Stimulated activated CD4-positive, alpha-beta T cell treated with anti-CD3 and anti-CD28 coated beads, Interleukin-1b, Interleukin-23, amount 100 ng/mL, for 1 hour (primary cell): ENCODE measurements at places on chromosomes 1 and 21.

- no peak for DNase-seq
Measured at GRCh38 chr21:38850277-38850951, 44.7 kb downstream of the ETS2 start.

DNA sequence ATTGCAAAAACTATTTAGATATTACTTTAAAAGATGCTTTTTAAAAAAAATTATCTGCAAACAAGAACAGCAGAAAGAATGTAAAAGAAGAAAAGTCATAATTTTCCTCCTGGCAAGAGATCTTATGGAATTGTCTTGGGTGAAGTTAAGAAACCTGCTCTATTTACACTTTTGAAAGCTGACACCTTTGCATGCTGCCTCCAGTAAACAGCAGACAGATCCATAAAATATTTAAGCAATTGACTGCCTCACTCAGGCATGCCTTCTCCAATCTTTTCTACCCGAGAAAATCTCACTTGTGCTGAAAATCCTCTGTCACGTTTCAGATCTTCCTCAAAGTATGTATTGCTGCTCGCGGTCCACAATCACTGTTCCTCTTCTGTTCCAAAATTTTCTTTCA is 107.9 kb upstream of the ZP4 start:
- no peak for DNase-seq

GRCh38 chr1:119186471-119186870 is 46.0 kb upstream of the WARS2 start:
- DNase-seq, result no peak

GRCh38 chr1:46041974-46042373 is 90.5 kb downstream of the PIK3R3 start:
- no peak for DNase-seq

DNA sequence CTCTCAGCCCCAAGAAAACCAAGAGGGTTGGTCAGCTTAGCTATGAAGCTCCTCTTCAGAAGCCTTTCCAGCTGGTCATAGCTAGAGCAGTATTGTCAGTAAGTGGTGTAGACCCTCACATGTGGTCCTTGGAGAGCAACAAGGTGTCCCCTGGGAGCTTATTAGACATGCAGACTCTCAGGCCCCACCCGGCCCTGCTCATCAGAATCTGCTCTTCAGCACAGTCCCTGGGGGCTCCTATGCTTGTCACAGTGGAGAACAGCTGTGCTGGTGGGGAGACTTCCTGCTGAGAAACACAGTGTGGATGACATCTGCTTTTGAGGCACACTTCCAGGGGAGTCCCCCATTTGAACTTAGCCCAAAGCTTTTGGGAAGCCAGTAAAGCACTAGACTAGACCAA is 21.9 kb upstream of the NEK2 start:
- DNase-seq, result no peak

DNA sequence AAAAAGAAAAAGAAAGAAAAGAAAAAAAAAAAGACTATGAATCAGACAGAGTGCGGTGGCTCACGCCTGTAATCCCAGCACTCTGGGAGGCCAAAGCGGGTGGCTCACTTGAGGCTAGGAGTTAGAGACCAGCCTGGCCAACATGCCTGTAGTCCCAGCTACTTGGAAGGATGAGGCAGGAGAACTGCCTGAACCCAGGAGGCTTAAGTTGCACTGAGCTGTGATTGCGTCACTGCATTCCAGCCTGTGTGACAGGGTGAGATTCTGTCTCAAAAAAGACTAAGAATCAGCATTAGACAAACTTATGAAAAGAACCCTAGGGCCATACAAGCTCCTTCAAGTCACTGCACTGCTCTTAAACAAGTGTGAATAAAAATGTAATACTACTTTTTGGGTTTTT is 16.9 kb downstream of the PSMB4 start:
- DNase-seq, result no peak

DNA sequence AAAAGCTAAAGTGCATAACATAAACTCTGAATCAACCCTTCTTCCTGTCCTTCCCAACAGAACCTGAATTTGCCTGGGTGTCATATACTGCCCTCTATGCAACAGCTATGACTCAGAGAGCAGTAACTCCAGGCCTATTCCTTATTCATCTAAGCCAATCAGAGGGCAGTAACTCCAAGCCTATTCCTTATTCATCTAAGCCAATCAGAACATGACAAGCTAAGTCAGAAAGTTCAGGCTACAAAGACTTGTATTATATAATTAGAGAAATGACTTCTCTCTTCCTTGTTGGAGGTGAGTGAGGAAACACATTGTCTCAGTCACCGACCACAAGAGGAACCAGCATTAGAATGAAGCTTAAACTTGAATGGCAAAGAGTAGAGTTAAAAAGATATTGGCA is 26.2 kb upstream of the TADA1 start:
- DNase-seq, result no peak

GRCh38 chr1:12069623-12070244 is 6.6 kb downstream of the TNFRSF8 start:
- no peak for DNase-seq

- no peak for DNase-seq
Measured at GRCh38 chr1:207815913-207816291, 64.0 kb downstream of the CD46 start.

DNA sequence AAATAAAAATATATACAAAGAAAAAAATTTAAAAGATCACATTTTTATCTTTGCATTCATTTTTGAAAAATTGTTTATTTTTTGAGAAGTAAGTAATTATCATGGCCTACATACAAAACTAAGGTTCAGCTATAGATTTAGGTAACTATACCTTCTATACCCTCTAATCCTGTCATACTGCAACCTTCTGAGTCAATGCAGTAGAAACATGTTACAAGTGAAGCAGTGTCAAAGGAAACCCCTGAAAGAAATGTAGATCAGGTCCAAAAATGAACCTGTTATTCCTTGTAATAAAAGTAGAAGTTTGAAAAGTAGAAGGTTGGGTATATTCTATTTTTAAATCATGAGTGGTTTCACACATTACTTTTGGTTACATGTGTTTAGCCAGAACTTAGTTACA is 51.3 kb downstream of the PTGS2 start:
- DNase-seq, result no peak

DNA sequence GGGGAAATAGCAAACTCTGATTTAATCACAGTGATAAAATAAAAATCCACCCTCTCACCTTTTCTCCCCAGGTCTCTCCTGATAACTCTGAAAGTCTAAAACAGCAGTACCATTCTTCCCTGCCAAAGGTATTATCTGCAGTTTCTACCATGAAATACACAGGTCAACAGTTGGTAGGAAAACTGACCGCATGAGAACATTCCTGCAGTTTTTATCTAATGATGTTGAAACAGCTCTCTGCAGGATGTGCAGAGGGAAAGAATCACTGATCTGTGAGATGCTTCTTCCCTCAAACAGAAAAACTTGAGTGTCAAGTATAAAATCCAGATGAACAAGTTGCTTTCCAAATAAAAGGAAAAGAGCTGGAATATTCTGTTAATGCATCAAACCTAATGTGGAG is 39.1 kb downstream of the KCNJ6 start:
- DNase-seq, result no peak

DNA sequence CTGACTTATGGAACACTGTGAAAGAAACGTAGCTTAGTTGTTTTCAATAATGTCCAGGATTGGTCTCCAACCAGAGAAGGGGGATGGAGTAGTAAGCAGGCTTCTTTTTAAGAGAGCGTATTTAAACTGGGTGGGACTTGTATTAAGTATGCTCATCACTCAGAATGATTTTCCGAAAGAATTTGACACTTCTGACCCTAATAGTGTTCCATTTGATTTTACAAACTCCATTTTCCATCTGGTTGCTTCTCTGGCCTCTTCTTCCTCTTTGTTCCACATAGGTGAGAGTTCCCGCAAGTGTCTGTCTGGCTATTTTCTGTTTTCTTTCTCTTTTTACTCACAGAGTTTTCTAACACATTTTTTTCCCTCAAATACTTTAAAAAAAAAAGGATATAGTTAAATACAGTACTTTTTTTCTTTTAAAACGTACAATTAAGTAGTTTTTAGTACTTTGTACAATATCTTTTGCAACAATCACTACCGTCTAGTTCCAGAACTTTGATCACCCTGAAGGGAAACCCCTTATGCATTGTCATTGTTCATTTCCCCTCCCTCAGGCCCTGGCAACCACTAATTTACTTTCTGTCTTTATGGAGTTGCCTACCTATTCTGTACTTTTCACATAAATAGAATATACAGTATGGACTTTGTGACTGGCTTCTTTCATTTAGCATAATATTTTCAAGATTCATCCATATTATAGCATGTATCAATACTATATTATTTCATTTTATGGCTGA is 67.0 kb downstream of the RASAL2 start:
- DNase-seq, result no peak

DNA sequence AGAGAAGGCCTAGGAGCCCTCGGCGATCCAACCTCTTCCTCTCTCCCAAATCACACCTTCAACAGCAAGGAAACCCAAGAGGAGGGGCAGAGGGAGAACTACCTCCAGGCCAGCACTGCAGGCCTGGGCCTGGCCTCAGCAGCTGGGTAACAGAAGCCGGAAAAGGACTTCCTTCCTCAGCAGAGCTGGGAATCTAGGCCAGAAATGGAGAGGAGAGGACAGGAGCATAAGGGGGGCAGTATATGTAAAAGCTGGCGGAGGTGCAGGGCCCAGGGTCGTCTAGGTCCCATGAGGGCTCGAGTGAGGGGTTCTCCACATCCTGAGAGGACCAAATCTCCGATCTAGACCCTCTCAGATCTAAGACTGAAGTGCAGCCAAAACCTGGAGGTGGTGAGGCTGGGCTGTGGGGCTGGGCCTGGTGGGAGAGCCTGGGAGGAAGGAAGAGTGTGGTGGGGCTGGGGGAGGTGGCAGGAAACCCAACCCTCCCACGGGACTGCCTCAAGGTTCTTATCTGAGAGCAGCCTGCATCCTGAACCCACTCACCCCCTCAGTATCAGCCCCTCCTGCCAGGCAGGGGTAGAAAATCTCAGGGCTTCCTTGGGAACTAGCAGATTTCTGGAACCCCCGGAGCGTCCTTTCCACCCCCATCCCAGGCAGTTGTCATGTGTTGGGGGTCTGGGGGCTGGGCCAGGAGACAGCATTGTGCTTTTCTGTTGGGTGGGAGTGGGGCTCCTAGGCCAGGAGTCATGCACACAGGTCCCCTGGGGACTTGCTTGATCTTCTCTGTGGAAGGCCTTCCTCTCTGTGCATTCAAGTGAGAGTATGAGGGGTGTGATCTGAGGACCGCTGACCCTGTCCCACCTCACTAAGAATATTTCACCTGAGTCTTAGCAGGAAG is 33.0 kb downstream of the PIK3C2B start:
- DNase-seq, result no peak

- no peak for DNase-seq
Measured at GRCh38 chr1:68495968-68496679, 758 bp downstream of the DEPDC1 start.

DNA sequence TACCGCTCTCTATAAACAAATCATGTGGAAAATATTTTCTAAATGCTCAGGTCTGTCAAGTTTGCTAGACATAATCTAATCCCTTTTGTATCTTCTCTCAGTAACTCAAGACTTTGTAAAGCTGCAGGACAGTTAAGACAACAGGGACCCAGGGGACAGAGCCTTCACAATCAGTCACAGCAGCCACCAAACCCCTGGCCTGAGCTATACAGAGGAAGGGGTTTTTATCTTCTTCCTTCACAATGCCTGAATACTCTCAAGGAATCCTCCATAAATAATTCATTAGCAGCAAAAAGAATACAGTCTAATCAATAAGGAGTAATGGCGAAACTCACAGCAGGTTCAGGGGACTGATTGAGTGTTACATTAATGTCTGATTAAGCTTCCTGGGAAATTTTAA is 368.3 kb downstream of the SMYD3 start:
- DNase-seq, result no peak

- DNase-seq, result no peak
Measured at GRCh38 chr1:212700223-212700891, 717 bp upstream of the BATF3 start.

DNA sequence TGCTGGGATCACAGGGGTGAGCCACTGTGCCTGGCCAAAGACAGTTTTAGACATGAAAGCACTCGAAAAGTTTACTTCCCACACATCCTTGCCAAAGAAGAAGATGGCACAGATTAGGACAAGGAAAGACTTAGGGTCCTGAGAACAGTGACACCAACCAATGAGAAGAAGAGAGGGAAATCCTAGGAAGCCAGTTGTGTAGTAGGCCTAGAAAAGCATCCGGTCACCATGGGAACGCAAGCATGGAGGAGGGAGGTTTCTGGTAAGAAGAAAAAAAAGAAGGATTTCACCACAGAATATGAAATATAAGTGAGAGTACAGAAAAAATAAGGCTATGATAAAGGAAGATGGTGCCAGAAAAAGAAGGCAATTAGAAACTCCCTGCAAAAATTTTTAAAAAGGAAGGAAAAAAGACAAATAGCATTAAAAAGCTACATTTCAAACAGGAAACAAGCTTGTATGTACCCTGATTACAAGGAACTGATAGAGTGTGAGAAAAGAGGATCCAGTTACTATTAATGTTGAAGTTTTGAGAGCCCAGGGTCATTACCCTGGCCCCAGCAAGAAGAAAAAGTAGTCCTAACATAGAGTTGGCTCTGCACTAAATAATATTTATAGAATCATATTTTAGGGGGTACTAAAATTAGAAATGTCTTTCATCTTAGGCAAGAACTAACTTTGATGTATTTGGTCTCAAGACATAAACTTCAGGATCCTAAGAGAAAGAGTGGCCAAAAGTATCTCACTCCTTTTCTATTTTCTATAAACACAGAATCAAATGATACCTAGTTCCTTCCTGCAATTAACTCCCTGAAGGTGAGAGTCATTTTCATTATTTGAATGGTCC is 16.1 kb downstream of the DIPK1A start:
- no peak for DNase-seq

- DNase-seq, result no peak
Measured at GRCh38 chr1:29245876-29246275, 9.6 kb downstream of the PTPRU start.

DNA sequence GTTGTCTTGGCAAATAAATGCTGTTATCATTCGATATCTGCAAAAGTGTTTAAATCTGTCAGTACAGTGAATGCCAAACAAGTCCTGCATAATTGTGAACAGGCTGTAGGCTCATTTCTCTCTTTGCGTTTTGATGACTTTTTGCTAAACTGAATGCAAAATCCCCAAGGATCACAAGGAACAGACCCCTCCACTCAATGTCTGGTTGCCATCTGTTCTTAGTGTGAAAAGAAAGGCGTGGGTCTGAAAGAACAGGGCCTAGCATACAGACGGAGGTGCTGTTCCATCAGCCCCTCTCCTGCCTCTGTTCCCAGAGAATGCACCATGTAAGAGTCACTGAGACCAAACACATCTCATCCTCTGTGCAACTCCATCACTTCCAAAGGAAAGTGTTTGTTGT is 40.4 kb downstream of the EIF2B3 start:
- no peak for DNase-seq

- no peak for DNase-seq
Measured at GRCh38 chr21:40923901-40924300, 76.9 kb upstream of the DSCAM start.

GRCh38 chr21:14901482-14901958 is 163.3 kb downstream of the NRIP1 start:
- DNase-seq, result no peak

DNA sequence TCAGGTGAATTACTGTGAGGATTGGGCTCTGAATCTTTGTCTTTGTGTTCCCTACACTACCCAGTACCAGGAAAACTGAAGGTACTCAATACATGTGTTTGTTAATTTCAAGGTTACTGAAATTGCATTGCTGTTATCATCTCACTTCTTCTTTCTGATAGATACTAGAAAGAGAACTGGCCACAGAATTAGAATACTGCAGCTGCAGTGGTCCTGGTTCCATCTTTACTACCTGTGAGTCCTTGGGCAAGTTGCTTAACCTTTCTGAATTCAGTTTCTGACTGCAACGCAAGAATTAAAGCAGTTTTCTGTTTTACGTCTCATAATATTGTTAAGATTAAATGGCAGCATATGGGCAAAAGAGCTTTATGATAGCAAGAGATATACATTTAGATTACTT is 263.5 kb downstream of the LMO4 start:
- no peak for DNase-seq
